M059J (cell line): ENCODE measurements at places on chromosomes 13 and 19. TPM values are rescaled to one million over a fixed set of nuclear protein-coding genes. Genes with fewer than 3 reads are reported as not detected.

CBARP gene
- 0.44 and 4.4 TPM in 2 replicates for total RNA-seq

YIPF2 gene
- total RNA-seq = 82.8 and 99.4 TPM in 2 replicates

ANKRD24 gene
- total RNA-seq = 0.12 and 0.20 TPM in 2 replicates

C1QTNF9 gene
- total RNA-seq = not detected in 2 replicates

ACER1 gene
- not detected in 2 replicates for total RNA-seq

IGLON5 gene
- total RNA-seq = not detected in 2 replicates

ZNF813 gene
- total RNA-seq = 3.7 and 4.2 TPM in 2 replicates

FAM98C gene
- 7.6 and 10.5 TPM in 2 replicates for total RNA-seq

ZNF530 gene
- total RNA-seq = 7.4 and 17.4 TPM in 2 replicates

PEG3 gene
- total RNA-seq = 1.5 and 1.9 TPM in 2 replicates
